Hematopoietic multipotent progenitor cell treated with erythropoietin and hydrocortisone succinate and interleukin-3 and kit ligand, for 8 days (in vitro differentiated cells): ENCODE measurements at places on chromosomes 2 and 18.
A peak's percentile ranks its signal among the peaks of the same experiment; 100 is the strongest.

DNA sequence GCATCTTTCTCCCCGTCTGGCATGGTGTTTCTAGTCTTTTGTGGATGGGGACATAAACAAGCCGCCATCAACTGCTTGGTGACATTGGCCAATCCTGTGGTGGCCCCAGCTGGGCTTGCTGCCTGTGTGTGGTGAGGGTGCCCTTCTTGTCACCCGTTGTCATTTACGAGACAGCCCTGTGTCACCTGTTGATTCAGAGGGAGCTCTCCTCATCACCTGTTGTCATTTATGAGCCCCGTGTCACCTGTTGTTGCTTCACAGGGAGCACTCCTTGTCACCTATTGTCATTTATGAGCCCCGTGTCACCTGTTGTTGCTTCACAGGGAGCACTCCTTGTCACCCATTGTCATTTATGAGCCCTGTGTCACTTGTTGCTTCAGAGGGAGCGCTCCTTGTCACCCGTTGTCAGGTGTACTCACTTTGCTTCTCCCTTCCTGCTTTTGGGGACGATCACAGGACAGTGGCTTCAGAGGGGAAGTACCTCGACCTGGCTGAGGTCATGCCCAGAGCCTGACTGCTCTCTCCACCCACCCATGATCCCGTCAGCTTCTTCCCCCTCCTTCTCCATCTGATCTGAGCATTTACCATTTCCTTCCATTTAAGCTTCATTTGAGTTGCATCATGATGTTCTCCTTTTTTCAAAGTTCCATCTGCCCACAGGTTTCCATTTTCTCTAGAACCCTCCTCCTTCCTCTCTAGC is 29.1 kb downstream of the HPCAL1 start:
- DNase-seq = peak; percentile 14

DNA sequence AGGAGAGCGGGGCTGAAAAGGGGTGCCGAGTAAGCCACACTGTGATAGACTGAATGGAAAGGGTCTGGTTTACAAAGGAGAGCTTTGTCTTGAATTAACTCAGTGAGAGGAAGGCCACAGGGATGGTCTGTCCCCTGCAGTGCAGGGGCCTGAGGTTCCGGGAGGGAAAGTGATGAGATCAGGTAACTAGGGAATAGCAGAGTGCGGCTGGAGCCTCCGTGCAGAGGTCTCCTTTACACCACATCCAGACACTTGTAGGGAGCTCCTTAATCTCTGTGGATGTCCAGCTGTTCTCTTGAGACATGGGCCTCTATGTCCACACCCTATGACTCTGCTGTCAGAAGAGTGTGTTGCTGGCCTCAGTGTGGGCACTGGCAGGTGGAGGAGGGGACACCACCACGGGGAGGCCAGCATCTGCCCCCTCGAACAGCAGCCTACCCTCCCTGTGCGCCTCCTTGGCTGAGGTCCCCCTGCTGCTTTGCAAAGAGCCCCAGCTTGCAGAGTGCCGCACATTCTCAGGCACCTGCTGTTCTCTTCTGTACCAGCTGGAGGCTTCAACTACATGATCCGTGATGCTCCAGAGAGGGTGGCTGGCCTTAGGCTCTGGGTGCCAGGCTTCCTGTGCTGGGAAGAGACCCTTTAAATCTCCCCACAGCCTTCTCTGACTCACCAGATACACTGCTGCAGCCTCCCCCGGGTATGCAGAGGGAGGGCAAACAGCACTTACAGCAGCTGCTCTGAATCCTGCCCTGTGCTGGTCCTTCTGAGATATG is 25.9 kb downstream of the ENOSF1 start:
- no peak for DNase-seq

- DNase-seq = no peak
Observed at GRCh38 chr2:112916145-112916571, 5.2 kb downstream of the IL37 start.

DNA sequence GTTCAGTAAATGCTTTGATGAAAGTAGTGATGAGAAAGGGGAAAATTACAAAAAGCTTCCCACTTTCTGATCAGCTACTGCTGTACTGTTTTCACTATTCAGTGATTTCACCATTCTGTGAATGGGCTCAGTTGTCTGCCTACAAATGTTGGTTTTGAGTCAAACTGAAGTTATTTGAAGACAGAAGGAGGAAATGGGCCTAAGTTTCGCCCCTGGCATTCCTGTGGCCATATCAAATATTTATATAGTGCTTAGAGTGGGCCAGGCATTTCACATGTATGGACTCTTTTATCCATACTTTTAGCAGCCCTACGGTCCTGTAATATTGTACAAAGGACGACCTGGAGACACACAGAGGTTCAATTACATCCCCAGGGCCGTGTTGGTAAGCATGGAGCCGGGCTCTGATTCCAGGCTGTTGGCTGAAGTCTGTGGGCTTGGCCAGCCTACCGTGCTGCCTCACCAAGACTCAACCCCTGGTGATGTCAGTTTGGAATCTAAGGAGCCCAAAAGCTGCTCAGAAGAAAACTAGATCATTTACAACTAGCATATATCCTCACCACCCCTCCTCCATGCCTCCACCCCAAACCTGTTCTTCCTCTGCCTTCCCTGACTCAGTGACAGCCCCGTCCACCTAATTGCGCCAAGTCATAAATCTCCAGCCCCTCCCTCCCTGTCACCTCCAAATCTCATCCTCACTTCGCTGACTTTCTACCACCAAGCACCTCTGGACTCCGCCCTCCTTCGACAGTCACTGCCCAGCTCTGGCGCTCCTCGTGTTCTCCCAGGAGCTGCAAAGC is 10.1 kb upstream of the GRHL1 start:
- no peak for DNase-seq

DNA sequence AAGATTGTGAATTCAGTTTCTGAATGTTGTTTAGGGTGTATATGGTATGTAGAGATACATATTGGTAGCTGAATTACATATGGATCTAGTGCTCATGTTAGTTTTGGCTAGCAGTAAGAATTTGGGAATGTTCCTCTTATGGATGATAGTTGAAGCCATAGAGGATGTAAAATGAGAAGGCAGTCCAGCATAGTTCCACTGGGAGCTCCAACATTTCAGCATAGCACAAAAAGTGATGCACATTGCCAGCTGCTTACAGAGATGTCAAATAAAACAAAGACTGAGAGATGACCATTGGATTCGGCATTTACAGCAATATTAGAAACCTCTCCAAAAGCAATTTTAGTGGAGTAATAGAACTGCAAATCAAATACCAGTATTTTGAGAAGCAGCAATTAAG is 77.4 kb downstream of the EML4 start:
- no peak for DNase-seq

- no peak for DNase-seq
Observed at GRCh38 chr2:198254536-198255090, 450.2 kb downstream of the PLCL1 start.

GRCh38 chr18:46061387-46061786 is 10.7 kb downstream of the PSTPIP2 start:
- peak; percentile 74 for DNase-seq

DNA sequence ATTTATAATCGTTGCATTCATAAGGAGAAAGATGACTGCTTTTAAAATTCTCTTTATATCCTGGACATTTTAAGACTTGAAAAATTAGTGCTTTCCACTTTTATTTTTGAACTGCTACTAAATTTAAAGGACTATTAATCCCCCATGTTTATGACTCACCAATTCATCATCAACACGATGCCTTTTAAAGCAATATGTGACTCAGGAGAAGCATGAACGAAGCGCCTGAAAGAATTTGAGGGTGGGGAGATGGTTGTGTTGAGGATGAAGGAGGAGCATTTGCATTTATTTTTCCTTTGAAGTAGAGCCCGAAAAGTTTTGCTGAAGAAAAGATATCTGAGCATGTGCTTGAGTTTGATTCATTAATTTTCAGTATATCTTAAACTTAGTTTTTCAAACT is 192.2 kb upstream of the LRRTM1 start:
- DNase-seq = no peak

GRCh38 chr2:159111346-159111927 is 143.0 kb downstream of the TANC1 start:
- DNase-seq = no peak

DNA sequence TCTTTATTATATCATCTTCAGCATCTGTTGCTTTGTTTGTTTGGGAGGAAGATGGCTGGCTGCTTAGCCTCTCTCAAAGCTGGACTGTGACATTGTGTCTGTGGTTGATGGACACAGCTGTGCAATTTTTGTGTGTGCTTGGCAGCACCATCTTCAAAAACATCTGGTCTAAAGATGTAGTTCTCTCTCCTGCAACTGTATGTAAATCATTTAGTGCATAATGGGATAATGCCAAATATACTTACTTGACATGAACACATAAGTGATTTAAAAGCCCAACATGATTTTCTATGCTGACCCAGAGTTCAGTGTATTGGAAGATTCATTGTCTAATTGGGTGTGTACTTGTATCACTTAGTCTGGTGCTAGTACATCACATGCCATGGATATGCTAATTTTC is 112.2 kb downstream of the MAP4K4 start:
- DNase-seq = no peak

- no peak for DNase-seq
Observed at GRCh38 chr18:49845629-49846360, 32.5 kb upstream of the ACAA2 start.

DNA sequence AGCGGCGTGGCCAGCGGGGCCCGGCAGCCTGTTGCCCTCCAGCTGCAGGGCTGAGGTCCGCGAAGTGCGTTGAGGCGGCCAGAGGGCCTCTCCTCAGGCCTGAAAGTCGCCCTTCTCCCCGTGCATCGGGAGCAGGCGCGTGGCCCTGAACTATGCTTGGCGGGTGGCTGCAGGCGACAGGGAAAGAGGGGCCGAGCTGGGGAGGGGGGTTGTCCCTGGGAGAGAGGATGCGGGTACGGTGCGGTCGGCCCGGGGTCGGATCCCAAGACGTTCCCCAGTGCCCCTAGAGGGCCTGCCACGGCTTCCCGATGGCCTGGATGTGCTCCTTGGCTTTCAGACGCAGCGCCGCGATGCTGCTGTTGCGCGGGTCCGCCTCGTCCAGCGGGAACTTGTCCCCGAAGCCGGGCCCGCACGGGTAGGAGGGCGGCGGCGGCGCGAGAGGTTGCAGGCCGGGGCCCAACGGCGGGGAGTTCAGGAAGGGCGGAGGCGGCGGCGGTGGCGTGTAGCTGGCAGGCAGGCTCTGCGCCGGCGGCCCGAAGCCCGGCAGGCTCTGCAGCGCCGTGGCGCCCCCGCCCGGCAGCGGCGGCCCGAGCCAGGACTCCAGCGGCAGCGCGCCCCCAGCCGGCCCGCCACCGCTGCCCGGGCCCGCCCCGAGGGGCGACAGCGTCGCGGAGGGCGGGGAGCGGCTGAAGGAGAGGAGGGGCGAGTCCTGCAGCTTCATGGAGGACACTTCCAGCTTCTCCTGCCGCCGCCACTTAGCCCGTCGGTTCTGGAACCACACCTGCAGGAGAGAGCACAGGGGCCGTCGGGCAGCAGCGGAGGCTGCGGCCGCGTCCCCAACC is 4.3 kb downstream of the RAX start:
- DNase-seq = peak; percentile 29

DNA sequence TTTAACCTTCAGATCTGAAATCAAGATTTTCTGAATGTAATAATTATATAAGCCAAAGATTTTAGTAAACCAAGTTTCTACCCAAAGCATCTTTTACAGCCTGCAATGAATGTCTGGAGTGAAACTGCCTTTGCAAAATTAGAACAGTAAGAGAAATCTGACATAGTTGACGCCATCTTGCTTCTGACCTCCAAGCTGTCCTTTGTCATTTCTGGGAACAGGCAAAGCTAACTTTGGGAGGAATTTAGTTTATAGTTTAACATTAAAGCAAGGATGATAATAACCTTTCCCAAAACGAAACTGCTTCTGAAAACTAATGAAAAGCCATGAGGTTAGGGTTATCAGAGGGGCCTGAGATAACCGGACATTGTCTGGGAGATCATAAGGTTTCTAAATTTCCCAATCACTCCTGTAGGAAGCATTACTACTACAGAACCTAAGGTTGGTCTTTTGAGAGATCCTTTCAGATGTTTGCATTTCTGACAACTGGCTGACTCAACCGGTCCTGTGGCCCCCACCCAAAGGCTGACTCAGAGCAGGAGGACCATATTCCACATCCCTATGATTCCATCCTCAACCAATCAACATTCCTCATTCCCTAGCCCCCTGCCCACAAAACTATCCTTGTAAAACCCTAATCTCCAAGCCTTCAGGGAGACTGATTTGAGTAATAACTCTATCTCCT is 124.5 kb downstream of the TMEM131 start:
- no peak for DNase-seq

- DNase-seq = no peak
Observed at GRCh38 chr2:69685321-69686048, 41.9 kb upstream of the AAK1 start.
